ENCODE measurements at places on chromosomes 16 and 17.
A peak's percentile ranks its signal among the peaks of the same experiment; 100 is the strongest.

DNA sequence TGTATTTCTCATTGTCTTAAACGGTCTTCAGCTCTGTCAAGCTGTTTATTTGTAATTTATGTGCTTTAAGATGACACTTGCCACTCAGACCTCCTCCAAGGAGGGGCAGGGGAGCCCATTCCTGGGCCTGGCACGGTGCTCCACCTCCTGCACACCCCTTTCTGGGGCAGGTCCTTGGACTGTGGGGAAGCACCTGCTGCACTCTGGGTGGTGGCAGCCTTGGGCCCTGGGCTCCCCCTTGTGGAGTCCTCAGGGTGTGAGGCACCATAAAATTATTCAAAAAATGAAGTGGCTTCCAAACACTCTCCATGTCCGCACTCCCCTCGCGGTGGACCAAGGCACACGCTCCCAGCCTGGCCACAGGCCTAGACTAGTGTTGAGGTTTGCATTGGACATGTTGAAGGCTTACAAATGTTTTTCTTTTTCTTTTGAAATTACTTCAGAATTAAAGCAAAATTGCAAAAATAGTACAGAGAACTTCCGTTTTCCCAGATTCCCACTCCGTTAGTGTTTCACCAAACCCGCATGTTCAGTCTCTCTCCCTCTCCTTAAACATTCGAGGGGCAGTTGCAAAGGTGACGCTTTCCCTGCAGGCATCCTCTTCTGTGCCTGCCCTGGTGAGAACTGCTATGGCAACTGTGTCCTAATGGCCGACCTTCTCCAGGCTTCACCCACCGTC, 32.4 kb downstream of the FOXK2 start:
- peak; percentile 74 for DNase-seq

DNA sequence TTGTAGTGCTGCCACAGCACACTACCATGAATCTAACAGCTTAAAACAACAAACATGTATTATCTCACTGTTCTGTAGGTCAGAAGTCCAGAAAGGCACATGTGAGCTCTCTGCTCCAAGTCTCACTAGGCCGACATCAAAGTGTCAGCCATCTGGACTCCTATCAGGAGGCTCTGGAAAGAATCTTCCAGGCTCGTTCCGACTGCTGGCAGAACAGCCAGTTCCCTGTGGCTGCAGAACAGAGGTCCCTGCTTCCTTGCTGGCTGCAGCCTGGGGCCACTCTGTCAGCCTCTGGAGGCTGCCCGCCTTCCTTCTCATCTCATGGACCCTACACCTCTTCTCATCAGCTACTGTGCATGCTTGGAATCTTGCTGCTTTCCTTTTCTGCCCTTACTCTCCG, 168.9 kb downstream of the CBLN1 start:
- DNase-seq = no peak

DNA sequence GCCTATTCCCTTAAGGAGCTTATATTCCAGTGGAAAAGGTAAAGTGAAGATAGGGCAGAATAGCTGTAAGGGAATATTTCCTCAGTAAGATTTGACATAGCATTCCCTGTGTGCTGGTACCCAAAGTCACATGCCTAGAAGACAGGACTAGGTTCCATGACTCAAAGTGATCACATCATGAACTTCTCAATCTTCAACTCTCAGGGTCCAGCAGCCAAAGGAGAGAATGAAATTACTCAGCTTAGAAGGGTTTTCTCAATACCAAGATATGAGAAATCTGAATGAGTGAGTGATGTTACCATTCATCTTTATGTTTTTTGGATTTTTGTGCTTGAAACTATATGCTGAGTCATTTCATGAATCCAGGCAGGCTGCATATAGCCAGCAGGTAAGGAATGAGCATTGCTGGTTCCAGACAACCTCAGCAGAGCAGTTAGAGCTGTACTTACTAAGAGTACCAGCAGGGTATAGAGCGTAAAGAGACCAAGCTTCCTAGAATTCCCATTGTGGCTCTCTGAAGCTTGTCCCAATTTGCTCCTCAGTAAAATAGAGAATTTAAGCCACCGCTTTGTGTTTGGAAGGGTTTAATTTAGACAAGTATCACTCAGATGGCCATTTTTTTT, 91.1 kb downstream of the ANKFN1 start:
- DNase-seq = no peak

DNA sequence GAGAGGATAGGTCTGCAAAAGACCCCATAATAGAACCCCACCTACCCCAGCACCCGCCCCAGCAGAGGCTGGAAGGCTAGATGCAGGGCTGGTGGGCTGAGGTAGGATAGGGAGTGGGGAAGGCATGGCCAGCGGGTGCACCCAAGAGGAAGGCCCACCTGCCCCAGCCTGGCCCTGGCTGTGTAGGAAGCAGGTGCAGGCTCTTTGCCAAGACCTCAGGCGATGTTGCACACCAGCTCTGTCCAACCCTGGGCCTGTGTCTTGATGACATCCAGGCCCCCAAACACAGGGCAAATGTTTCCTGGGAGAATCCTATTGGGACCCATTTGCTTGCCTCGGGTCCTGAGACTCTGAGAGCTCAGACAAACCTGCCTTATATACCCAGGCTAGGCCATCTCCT, 12.2 kb downstream of the UNC119 start:
- no peak for DNase-seq

DNA sequence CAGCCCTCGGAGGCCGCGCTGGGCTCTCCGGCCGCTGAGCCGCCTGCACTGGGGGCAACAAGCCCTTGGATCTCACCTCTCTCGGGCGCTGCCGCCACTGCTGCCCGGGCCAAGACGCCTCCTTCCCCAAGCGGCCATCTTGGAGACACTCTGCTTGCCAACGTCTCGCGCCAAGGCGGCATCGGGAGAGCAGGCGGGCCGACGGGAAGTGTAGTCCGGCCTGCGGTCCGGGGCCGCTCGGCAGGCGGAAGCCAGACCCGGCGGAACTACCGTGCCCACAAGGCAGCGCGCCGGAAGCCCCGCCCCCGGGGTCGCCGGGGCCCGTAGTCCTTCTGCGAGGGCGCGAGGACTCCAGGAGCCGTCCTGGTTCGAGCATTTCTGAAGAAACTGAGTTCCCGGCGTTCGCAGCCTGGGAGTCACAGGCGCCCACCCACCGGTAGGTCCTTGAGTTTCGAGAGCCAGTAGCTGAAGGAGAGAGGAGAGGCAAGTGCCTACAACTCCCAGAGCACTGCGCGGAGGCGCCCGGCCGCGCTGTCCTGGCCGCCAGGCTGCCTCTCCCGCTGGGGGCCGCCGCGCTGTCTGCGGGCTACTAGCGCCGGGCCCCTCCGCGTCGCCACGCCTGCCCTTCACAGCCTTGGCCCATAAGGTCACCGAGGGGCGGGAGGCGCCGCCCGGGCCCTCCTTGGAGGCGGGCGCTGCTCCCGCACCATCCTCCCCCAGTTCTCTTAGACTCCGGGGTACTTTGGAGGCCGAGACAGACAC, at the start of gene TMEM11:
TMEM11 (minus strand) TSS at position 147 of the 762 bp plus-strand sequence; CDS start at position 138, 9 bp downstream.
- peak; percentile 95 for DNase-seq

- DNase-seq = no peak
These were observed 64.8 kb upstream of the C17orf78 start for GRCh38 chr17:37310940-37311339.

DNA sequence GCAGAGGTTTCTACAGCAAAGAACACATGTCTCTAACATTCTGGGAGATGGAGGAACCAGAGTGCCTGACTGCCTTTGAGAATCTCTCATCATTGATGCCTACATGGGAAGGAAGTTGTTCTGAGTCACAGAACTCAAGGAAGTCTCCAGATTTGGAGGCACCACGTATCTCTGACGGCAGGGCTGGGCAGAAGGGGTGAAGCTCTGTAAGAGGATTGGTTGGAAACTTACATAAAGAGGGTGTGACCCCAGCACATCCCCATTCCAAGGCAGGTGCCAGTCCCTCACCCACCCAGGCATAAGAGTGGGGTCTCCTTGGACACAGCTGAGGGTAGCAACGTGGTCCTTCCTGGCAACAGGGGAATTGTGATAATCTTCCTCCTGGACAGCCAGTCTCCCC, 17.4 kb downstream of the TNFRSF13B start:
- DNase-seq = no peak

Data from mammary epithelial cell (primary cell).